B cell (primary cell): ENCODE measurements at places on chromosomes 1 and 21. TPM values are rescaled to one million over a fixed set of nuclear protein-coding genes. Genes with fewer than 3 reads are reported as not detected.

C1QB gene
- total RNA-seq, result not detected in 2 replicates

OR2M3 gene
- not detected in 2 replicates for total RNA-seq

RNF223 gene
- total RNA-seq, result not detected in 2 replicates

BMP8B gene
- 2.3 and 2.5 TPM in 2 replicates for total RNA-seq

ATP6V1G3 gene
- not detected in 2 replicates for total RNA-seq

- no peak for DNase-seq
Measured at GRCh38 chr1:18676332-18676781, 45.7 kb downstream of the PAX7 start.

DNA sequence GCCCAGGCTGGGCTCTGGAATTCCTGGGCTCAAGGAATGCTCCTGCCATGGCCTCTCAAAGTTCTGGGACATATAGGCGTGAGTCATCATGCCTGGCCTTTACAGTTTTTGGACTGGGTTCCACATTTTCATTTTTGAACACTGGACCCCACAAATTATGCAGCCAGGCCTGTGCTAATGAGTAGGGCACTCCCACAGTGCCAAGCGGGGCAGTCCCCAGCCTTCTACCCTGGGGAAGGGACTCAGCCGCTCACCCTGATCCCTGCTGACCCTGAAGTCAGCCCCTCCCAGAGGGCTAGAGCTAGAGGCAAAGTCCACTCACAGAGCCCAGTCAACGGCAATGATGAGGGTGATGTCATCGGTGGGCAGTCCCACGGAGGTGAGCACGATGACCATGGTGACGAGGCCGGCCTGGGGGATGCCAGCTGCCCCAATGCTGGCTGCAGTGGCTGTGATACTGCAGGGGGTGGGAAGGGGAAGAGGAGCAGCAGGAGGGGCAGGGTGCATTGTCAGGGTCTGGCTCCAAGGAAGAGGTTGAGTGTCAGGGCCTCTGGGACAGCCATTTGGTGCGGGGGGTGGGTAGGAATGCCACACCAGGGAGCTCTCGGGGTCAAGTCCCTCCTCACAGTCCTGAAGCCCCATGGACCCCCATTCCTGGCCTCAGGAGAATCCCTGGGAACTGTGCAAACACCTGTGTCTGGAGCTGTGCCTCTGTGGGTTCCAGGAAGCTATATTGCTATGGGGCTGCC, 27.6 kb downstream of the PODN start:
- DNase-seq, result no peak

DNA sequence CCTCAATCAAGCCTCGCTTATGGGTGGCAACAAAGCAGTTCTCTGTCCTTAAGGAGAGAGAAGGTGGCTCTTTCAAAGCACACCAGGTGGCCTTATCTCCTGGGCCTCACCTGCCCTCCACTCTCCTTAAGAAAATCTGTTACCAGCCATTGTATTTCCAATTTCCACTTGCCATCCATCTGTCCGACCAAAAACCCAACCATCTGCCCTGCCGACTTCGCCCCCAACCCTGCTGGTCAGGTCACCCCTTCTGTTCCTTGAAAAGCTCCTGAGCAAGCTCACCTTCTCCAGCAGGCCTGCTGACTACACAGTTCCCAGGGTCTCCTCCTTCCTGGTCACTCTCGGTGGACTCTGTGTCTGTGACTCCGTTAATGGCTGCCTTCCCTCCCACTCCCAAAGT, 619 bp upstream of the IGFN1 start:
- no peak for DNase-seq

- no peak for DNase-seq
Measured at GRCh38 chr1:92076363-92076762, 1.2 kb upstream of the SETSIP start.

- DNase-seq, result no peak
Measured at GRCh38 chr21:15051644-15052458, 12.9 kb downstream of the NRIP1 start.

GRCh38 chr1:71823708-71824305, 458.5 kb downstream of the NEGR1 start:
- no peak for DNase-seq

GRCh38 chr1:51131185-51131584, 29.2 kb downstream of the C1orf185 start:
- DNase-seq, result no peak

DNA sequence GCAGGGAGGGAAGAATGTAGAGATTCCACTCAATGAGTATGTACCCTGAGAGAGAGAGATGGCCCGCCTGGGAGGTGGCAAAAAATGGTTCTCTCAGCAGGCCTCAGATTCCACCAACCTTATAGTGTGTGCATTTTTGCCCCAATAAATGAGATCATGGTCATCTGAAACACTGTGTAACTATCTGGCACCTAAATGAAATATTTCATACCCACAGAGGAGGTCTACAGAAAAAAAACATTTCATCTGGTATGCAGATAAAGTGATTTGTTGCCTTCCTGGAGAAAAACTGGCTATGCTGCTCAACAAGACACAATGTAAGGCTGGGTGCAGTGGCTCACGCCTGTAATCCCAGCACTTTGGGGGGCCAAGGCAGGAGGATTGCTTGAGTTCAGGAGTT, 4.9 kb downstream of the TMCO2 start:
- DNase-seq, result no peak

DNA sequence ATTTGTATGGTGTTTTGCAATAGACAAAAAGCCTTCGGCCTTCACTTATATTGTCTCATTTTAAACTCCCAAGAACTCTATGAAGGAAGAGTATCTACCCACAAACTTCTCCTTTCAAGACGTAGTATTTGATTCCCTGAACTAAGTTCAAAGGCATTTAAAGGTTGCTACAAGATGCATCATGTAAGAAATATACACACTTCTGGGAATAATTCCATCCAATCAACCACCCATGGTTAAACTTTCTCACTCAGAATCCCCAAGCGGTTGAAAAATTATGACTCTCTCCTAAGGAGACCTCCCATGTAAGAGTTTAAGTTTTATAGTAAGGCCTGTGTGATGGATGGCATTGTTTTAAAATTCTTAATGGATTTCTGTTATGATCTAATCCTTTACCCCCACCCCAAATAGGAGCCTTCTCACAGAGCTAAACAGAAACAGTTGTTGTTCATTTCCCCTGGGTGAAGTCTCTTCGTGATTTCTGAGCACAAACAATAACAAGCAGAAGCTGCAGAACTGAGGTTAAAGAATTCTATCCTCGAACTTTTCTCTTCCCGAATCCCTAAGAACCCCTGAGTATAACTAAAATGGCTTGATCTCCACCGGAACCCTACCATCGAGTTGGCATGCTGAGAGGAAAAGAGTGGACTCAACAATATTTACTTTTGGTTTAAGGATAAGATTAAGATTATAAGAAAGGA, 185.0 kb downstream of the TGFBR3 start:
- no peak for DNase-seq
